ENCODE measurements at places on chromosomes 6 and 20.

DNA sequence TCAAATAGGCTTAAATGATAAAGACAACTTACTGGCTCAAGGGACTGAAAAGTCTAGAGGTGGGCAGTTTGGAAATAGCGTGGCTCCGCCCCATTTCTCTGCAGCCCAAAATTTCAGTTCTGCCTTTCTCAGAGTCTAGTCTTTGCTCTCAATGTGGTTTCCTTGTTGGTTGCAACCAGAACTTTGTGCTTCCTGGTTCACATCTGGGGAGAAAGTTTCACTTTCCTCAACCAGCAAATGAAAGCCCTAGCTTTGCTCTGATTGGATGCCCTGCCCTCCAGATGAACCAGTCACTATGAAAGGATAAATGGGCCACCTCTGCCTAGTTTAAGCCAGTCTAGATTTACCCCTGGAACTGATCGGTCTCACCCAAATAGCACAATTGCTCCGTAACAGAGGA lies 14.9 kb downstream of the SYCP2L start:
- DNase-seq: no peak

DNA sequence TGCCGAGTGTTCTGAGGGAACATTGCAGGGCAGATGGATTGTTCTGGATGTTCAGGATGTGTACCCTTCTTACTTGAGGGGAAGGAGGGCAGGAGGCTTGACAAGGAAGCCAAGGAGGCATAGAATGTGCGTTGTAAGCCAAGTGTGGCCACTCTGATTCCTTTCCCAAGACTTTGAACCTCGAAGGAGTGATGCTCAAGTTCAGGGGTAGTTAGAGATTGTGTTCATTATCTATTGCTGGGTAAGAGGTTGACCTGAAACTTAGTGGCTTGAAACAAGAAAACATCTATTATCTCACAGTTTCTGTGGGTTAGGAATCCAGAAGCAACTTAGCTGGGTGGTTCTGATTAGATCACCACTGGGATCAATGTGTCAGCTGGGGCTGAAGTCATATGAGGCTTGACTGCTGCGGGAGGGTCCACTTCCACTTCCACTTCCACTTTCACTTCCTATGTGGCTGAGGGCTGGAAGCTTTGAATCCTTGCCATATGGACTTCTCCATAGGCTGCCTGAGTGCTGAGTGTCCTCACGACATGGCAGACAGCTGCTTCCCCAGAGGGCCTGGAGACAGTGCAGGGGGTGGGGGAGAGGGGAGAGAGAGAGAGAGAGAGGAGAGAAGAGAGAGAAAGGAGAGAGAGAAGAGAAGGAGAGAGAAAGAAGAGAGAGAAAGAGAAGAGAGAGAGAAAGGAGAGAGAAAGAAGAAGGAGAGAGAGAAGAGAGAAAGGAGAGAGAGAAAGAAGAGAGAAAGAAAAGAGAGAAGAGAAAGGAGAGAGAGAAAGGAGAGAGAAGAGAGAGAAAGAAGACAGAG lies 6.9 kb upstream of the CD40 start:
- DNase-seq: no peak

DNA sequence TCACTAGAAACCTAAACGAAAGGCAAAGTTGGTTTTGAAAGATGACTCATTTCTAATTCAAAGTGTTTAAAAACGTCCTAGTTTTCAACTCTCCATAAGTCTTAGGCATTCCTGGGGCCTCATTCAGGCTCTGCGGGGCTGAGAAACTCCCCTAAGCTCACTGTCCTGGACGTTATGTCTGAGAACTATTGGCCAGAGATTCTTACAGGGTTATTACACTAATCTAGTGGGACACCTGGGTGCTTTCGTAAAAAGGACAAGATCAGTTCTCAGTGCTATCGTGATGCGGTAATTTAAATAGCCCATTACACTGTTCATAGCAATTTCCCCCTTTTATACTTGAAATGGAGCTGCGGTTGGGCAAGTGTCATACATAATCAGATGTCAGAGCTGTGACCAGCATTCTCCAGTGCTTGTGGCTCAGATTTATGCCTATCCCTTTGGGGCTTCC lies 280.9 kb downstream of the QKI start:
- DNase-seq: no peak

- no peak for DNase-seq
These were observed 27.0 kb downstream of the RPRD1B start for GRCh38 chr20:38060536-38060935.

DNA sequence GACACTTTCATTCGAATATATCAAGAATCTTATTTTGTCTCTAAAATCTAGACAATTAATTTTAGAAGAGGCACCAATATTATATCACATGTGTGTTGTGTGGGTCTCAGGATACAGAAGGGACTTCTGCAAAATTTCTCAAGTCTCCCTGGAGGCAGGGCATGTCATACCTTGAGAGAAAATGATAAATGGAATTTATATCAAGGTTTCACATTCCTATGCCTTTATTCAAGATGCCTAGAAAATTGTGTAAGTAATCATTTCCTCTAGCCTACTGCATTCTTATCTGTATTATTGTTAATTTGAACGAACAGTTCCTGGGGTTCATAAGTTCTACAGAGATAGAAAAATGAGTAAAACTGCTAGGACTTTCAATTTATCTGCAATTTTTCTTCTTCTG lies 1247.9 kb downstream of the GRIK2 start:
- DNase-seq: no peak

DNA sequence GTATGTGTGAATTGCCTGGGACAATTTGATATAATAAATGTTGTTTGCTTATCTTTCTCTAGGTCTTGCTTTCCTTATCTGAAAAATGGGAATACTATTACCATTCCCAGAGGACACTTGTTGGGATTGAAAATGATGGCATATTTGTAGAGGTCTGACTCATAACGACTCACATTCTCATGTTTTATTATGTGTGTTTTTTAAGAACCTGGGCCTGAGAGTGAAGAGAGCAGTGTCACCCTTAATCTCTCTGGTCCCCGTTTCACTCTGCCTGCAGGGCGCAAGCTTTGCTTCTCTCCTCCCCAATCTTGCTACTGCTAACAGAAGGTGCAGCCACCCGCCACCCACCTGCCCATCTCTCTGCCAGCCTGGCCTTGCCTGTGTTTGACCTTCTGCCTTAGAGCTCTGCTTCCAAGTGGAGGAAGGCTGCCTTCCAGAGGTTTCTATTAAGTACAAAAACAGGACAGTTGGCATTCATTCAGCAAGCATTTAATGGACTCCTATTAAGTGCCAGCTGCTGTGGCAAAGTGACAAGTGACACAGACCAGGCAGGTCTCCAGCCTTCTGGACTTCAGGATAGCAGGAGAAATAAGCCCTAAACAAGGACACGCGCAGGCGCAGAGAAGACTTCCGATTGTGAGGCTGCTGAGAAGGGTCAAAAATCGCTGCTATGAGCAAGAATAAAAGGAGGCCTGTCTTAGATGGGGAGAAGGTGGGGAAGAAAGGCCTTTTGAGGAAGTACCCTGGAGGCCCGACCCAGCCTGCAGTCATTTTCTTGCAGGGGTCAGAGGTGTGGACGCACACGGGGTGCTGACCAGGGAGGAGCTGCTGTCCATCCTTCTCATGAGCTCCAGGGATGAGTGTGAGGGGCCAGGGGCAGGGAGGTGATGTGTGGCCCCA lies 112.5 kb downstream of the JPH2 start:
- DNase-seq: peak; percentile 92

GRCh38 chr6:40585651-40586269 lies 1.4 kb downstream of the LRFN2 start:
- peak; percentile 56 for DNase-seq

DNA sequence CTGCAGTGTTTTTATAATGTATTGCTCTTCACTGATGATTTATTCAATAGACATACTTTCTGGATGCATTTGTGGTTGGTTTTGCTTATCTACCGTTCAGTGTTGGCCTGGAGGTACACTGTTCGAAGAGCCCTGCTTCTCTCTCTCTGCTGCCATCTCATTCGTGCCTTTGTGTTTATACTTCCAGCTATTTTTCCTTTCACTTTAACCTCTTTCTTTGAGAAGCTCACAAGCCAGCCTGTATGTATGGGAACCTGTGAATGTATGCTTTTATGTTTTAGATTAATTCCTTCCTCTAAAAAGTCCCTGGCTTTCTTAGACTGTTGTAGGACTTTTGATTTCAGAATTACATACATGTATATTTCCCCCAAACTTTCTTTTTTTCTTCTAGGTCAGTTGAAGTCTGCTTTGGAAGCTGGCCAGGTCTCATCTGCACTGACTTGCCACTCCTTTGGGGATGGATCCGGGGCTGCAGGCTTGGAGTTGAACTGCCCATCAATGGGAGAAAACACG lies 83.0 kb downstream of the SCAND1 start:
- peak; percentile 65 for DNase-seq

DNA sequence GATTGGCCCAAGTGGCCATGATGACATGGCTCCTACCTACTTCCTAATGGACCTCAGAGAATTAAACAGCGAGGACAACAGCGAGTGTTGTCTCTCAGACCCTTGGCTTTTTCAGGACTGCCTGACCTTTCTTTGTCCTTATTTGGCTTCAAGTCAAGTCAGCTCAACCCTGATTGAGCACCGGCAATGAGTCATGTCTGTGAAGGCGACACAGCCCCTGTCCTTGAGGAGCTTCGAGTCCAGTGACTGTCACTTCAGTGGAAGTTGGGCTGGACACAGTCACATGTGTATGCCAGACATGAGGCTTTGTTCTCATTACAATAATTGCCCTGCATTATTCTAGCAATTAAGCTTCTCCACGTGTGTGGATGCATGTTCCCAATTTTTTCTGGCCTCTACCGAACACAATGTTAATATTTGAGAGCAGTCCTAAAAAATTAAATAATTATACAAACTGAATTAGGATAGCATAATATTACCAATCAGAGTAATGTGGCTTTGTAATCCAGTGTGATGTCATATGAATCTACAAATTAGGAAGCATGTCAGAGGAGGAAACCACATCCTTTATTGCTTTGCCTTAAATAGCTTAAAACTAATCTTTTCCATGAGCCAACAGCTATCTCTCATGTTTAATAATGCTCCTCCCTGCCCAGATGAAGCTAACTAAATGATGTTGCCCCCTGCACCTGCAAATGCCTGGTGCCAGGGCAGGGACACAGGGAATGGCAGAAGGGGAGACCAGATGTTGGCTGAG lies 178.6 kb downstream of the CDH26 start:
- DNase-seq: no peak

DNA sequence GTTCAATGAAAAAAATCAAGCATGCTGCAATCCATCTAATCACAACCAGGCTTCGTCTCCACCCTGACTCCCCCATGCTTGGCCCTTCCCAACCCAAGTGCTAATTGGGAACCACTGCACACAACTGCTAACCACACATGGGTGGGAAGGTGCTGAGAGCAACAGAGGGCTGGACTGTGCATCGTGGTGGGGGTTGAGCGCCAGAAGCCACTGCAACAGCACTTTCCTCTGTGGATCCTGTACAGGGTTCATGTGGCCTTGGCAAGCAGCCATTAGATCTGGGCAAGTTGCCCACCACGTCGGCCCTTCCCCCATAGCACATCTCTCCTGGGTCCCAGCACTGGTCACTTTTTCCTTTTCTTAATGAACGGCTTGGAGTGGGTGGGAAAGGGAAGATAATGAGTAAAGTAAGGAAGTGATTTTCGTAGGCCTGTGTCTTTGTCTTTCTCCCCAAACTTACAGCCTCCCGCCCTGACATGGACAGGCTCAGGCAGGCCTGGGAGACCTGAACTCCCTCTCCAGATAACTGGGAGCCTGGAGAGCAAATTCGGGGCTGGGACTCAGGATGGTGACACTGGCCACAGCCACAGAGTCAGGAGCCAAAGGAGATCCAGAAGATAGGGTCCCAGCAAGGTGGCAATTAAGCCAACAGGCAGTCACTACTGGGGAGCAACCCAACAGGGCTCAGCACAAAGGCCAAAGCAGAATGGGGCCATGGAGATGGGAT lies 34.4 kb upstream of the MRPS10 start:
- peak; percentile 83 for DNase-seq

GRCh38 chr6:77318256-77318655 lies 145.0 kb downstream of the HTR1B start:
- no peak for DNase-seq

GRCh38 chr6:88704980-88705379 lies 258.4 kb downstream of the RNGTT start:
- DNase-seq: no peak

DNA sequence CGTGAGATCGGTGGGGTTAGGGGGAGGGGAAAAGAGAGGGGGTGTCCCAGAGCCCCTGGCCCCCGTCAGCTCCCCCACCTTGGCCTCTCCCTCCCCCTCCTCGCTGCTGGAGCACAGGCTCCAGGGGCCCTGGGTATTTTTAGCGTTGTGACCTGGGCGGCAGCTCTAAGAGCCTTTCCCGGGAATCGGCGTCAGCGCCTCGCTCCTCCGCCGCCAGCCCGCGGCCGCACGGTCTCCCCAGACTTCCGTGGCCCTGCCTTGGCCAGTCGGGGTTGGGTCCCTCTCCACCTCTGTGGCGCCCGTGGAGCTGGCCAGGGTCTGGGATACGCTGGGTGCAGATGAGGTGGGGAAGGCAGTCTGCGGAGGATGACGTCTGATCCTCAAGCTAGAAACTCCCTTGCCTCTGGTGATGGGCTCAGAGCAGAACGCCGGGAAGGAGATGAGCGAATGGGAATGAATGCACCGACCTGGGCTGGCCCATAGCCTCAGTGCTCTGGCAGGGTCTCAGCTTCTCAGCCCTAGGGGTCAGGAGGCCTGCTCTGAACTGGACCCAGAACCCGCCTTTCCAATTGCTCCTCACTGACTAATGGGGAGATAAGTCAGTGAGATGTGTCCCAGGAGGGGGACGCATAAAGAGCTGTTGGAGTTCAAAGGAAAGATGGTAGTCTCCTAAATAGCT lies 883 bp upstream of the DBNDD2 start:
- DNase-seq: no peak

GRCh38 chr6:74979065-74979766 lies 226.6 kb downstream of the COL12A1 start:
- no peak for DNase-seq

DNA sequence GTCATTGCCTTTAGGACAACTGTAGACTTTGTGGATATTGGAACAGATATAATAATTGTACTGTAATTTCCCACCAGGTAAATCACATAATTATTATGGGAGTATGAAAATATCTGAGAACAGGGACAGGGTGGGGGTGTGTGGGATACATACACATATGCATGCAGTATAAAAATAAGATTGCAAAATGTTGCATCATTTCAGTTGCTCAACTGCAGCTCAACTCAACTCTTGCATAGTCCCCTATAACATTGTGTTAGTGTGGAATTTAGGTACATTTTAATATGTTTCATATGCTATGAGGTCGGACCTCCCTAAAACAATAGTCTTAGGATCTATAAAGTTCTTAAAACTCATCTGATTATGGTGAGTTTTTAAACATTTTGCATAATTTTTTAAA lies 275.0 kb upstream of the FLRT3 start:
- DNase-seq: no peak

DNA sequence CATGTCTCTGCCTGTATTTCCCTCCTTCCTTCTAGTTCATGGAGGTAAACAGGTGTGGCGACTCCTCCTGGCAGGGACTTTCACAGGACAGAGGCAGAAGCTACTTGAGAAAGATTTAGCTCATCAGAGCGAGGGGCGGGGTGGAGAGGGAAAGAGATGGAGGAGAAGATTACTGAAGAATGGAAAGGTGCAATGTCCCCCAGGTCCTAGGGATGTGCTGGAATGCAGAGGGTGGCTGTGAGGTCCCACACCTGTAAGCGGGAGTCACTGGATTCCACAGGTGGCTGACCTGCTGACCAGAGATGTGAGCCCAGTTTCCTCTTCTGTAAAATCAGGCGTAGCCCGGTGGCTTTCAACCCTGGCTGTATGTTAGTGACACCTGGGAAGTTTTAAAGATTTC lies 199.2 kb upstream of the SULF2 start:
- DNase-seq: no peak

- DNase-seq: no peak
These were observed 67.1 kb downstream of the ELOVL5 start for GRCh38 chr6:53281518-53282215.
